ENCODE measurements at places on chromosomes 6 and 20.

DNA sequence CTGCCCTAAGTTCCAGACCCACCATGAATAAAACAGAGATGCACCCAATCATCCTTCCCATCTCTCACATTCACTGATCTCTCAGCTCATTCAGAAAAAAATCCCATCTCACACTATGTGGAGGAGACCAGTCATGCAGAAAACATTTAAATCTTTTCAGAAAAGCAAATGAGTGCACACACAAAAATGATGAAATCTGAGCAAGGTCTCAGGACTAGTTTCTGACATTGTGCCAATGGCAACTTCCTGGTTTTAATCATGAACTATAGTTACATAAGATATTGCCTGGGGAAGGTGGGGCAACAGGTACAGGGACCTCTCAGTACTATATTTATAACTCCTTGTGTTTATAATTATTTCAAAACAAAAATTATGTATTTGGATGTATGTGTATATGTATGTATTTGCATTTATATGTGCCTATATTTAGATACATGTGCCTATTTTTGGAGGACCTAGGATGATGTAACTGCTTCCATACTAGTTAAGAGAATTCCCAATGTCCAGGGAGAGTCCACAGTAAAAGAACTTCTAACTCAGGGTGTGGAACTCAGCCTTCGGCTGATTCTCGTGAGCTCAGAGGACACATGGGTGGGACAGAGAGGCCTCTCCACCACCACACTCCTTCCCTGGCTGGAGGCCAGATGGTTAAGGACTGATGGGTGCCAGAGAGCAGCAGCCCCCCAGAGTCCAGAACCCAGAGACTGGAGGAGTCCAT is 71.7 kb upstream of the MAP3K4 start:
- peak; percentile 86 for DNase-seq

GRCh38 chr6:141830530-141830929 is 302.2 kb upstream of the GJE1 start:
- no peak for DNase-seq

DNA sequence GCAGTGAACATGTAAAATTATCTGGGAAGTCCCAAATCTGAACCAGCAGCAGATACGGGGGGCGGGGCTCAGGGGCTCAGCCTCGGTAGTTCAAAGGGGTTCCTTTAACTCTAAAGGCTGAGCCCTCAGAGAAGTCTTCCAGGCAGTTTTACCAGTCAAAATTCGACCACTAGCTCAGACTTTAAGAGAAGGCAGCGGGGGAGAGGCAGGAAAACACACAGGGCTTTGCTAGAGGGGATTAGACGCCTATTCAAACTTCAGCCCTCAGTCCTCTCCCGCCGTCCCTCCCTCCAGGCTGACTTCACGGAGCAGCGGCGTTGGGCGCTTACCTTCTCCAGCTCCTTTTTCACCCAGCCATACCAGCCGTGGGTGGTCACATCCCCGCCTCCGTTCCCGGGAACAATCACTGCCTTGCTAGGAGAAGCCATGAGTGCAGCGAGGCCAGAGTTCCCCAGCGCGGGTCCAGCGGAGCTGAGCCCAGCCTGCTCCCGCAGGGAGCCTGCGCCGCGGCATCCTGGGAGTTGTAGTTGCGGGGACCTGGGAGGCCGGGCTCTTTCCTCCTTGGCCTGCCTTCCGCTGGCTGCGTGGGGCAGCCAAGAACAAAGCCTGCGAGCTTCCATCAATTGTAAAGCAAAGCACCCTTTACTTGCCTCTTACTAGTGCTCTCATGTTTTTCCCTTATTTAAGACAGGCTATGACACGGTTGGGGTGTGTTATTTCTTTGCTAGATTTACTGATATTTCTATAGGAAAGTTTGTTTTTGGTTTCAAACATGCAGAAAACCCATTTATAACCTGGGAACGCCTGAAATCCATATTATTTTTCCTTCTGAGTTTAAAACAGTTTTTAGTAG is at the start of gene RBBP9:
Gene RBBP9 (minus strand): TSS at position 486 of the 853 bp plus-strand sequence. CDS start 58 bp downstream, at position 428.
- DNase-seq = peak; percentile 85

DNA sequence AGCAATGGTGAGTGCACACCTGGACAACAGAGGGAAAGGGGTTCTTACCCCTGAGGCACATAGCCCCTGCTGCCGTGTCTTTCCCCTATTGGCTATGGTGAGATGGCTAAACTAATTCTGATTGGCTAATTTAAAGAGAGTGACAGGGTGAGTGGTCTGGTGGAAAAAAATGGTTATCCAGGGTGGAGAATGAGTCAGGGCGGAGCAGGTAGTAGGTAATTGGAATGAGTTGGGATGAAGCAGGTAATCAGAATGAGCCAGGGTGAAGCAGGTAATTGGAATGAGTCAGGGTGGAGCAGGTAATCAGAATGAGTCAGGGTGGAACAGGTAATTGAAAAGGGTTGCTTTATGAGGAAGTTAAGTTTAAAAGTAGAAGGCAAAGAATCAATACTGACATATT is 200.3 kb downstream of the EYA4 start:
- no peak for DNase-seq

GRCh38 chr20:54062812-54063280 is 7.5 kb downstream of the BCAS1 start:
- peak; percentile 67 for DNase-seq

DNA sequence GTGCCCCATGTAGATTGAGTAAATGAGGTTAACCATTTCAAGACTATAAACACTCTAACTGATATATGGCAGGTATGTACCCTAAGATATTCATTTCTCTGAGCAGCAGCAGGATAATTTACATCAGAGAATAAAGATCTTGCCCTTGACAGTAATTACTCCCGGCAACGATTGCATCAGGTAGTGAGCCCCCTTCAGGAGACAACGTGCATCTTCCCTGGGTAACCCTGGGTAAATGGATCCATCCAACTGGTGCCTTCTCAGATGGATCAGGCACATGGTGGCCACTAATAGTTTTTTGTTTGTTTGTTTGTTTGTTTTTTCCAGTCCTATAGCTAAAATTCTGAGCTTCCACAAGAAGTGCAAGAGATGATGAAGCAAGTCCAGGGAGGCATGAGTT is 469.4 kb upstream of the SLC35B3 start:
- peak; percentile 1 for DNase-seq

DNA sequence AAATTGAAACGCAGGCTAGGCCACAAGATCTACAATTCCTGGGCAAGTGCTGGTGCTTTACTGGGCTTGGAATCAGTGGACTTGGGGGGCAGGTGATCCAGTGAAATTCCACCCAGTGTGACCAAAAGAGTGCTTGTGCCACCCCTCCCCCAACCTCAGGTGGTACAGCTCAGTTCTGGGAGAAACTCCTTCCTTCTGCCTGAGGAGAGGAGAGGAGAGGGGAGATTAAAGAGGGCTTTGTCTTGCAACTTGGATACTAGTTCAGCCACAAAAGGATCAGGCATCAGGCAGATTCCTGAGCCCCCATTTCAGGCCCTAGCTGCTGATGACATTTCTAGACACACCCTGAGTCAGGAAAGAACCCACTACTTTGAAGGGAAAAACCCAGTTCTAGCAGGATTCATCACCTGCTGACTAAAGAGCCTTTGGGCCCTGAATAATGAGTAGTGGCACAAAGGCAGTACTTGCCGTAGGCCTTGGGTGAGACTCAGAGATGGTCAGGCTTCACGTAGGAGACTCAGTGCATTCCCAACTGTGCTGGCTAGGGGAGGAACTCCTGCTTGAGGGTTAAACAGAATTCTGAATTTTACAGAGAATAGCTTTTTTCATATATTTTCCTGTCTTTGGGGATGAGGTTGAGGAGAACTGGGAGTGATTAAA is 446.7 kb downstream of the BMP2 start:
- DNase-seq = no peak

All from iris pigment epithelial cell (primary cell).